ENCODE measurements at places on chromosomes 11 and 22.

GRCh38 chr11:20011307-20011951 is 148.8 kb downstream of the DBX1 start:
- peaks cover 20% of the 10 kb centered on the region for H3K27me3 ChIP-seq
- no peak overlapping the region for H3K27ac ChIP-seq
- no peaks in the 10 kb centered on the region for H3K4me1 ChIP-seq
- no peak for DNase-seq
- no peaks in the 10 kb centered on the region for H3K36me3 ChIP-seq

DNA sequence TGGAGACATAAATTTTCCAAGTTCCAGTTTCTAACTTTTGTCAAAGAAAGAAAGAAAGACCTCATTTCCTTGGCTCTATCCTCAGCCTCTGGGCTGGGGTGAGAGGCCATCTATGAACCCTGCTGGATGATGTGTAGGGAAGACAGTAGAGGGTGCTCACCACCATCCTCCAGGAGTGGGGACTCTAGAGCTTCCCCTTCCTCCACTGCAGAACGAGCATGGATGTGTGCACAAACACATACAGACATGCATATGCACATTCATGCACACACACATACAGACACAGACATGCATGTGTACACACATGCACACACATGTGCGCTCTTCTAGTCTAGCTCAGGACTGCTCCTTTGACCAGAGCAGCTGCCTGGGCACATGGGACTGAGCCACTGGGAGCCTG is 565.8 kb downstream of the BUD13 start:
- H3K4me1 ChIP-seq: no peaks in the 10 kb centered on the region
- peaks cover 6% of the 10 kb centered on the region for H3K27me3 ChIP-seq
- no peak for DNase-seq

DNA sequence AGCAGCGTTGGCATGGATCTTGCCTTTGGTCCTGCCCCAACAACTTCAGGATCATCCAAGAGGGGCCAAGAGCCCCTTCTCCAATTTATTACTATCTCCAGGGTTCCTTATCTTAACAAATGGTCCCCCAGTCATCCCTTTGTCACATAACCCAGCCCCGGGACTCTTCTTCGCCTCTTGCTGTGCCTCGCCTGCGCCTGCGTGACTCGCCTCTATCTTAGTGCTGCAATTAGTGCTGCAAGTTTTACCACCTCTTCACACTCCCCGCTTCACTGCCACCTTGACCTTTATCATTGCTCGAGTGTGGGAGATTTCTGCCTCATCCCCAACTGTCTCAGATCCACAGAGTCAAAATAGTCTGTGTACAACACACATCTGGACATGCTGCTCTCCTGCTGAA is 4.0 kb upstream of the IGSF22 start:
- no peak overlapping the region for H3K27ac ChIP-seq
- H3K27me3 ChIP-seq: no peaks in the 10 kb centered on the region
- no peak overlapping the region for H3K4me3 ChIP-seq
- H3K36me3 ChIP-seq: no peaks in the 10 kb centered on the region
- DNase-seq: no peak

- no peak overlapping the region for H3K27ac ChIP-seq
- H3K4me1 ChIP-seq: peaks cover 16% of the 10 kb centered on the region
- H3K4me3 ChIP-seq: no peak overlapping the region
- no peaks in the 10 kb centered on the region for H3K36me3 ChIP-seq
- peaks cover 20% of the 10 kb centered on the region for H3K27me3 ChIP-seq
These were observed 86.0 kb downstream of the RPS6KA4 start for GRCh38 chr11:64444838-64445441.

DNA sequence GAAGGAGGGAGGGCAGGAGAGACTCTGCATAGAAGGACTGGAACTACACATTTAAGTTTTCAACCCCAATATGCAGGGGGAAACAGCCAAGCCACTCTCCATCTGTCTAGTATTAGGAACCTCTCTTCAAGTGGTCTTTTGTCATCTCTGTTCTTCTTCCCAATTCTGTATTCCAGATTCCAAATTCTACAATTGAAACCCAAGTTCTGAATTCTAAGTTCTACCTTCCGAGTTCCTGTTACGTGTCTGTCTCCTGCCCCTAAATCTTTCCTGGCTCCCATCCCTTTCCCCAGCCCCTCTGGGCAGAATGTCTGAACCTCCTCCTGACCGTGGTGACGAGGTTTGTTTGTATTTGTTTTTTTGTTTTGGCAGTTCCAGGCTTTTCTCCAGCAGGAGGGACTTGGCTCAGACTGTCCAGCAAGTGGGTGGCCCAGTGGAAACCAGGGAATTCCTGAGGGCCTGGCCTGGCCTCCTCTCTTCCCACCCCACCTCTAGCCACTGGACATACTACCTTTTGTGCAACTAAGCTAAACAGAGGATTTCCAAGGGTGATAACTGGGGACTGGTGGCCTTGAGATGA is 1.6 kb upstream of the THOC5 start:
- H3K36me3 ChIP-seq: peaks cover 72% of the 10 kb centered on the region
- no peaks in the 10 kb centered on the region for H3K27me3 ChIP-seq
- H3K27ac ChIP-seq: peak overlapping the region; percentile 98
- DNase-seq: no peak
- peaks cover 22% of the 10 kb centered on the region for H3K4me1 ChIP-seq

DNA sequence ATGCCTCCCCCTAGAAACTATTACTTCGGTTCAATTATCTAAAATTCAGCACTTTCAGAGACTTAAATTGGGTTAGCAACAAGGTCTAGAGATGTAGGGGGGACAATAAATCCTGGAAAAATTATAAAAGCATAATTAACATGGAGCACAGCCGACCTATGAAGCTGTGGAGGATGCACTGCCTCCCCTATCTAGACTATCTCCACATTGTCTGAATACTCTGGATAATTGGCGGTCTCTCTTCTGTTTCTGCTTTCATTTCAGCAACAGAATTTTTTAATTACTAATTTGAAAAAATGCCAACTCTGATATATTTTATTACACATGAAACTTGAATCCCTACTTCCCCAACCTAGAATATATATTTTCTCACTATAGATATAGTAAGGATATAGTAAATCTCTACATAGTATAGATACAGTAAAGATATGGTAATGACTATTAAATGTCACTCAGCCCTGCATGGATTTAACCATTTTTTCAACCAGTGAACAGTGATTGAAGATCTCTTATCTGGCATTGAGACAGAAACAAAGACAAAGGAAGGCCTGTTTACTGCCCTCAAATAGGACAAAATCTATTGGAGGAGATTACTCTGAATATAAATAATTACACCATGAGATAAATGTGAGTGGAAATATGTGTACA is 157.6 kb downstream of the BLID start:
- no peak overlapping the region for H3K4me3 ChIP-seq
- DNase-seq: no peak
- H3K36me3 ChIP-seq: no peaks in the 10 kb centered on the region
- no peaks in the 10 kb centered on the region for H3K4me1 ChIP-seq
- H3K27me3 ChIP-seq: peaks cover 7% of the 10 kb centered on the region

GRCh38 chr11:126335463-126335760 is 20.1 kb upstream of the ST3GAL4 start:
- H3K27ac ChIP-seq: no peak overlapping the region
- no peak for DNase-seq
- peaks cover 17% of the 10 kb centered on the region for H3K4me1 ChIP-seq
- H3K27me3 ChIP-seq: no peaks in the 10 kb centered on the region

DNA sequence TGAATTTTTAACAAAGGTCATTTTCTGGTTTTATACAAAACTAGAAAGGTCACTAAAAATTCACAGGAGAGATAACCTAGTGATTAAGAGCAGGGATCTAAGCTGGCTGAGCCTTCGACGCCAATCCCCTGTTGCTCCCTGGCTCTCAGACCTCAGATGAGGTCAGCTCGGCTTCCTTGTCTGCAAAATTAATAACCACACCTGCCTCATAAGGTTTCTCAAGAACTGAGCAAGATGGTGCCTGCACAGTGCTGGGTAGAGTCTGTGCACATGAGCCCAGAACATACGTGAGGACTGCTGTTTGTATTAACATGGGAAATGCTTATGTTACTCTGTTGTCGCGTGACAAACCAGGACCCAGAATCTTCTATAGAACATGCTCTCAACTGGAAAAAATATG is 24.4 kb upstream of the CD5 start:
- H3K27ac ChIP-seq: peak overlapping the region; percentile 98
- H3K4me1 ChIP-seq: peaks cover 94% of the 10 kb centered on the region
- DNase-seq: no peak
- peaks cover 84% of the 10 kb centered on the region for H3K36me3 ChIP-seq
- no peaks in the 10 kb centered on the region for H3K27me3 ChIP-seq

Data from activated T-cell treated with anti-CD3 and anti-CD28 coated beads, Interleukin-2, amount 50 U/mL, for 24 hours (primary cell).